Stimulated activated naive CD4-positive, alpha-beta T cell (primary cell): ENCODE measurements at places on chromosomes 1 and 21.

DNA sequence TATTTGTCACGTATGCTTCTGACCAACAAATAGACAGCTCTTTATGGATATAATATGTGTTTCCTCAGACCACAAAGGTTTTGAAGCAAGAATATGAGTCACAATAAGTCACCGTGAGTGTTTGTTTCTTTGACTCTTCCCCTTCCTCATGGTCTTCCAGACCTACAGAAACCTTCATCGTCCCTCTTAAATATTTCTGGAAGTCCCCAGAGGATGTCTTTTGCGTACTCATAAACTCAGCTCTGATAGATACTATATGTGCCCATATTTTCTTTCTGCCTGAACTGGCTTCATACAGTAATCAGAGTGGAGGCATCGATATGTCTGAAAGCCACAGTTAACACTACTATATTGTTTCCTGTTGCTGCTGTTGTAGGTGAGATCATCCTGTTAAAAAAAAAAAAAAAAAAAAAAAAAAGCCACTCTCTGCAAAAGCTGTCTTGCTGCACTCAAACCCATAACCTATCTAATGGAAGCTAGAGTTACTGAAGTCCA, 38.4 kb downstream of the ADAMTS1 start:
- DNase-seq = no peak

GRCh38 chr1:100237091-100237490, 12.5 kb downstream of the DBT start:
- DNase-seq = no peak

DNA sequence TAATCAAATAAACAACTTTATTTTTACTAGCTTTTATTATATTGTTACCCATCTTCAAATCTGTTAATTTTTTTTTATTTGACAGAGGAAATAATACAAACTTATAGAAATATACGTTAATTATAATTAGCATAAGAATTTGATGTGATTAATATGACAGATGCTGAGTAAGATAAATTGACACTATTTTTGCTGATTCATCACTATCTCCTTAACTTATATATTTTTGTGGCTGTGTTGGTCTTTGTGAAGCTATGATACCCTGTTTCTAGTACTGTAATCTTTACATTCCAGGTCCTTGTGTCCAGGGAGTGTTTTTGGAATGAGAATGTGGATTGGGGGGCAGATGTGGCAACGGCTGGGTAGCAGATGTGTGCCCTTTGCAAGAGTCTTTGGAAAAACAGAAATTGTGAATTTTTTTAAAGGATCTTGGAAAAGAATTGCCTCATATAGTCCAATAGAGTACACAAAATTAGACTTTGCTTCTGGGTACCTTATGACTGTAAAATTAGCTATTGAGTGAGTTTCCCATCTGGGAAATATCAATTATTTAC, 102.6 kb downstream of the KCNK2 start:
- DNase-seq = no peak

DNA sequence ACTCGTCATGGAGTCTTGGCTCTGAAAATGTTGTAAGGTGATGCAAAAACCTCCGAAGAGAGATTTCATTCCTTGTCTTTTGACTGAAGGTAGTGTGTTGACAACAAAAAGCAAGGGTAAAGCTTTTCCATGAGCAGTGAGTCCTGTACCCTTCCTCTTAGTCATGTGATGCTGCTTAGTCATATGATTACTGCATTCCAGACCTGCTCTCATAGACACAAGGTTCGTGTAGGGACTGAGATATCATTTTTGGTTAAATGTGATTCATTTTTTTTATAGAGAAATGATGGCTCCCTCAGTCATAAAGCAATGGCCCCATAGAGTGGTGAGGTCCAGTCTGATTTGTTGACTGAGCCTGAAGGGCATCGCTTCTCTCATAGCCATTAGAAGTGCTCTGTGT, 9.2 kb downstream of the KCNJ6 start:
- no peak for DNase-seq

- DNase-seq = no peak
These were observed 80.7 kb upstream of the KAZN start for GRCh38 chr1:14517841-14518180.

DNA sequence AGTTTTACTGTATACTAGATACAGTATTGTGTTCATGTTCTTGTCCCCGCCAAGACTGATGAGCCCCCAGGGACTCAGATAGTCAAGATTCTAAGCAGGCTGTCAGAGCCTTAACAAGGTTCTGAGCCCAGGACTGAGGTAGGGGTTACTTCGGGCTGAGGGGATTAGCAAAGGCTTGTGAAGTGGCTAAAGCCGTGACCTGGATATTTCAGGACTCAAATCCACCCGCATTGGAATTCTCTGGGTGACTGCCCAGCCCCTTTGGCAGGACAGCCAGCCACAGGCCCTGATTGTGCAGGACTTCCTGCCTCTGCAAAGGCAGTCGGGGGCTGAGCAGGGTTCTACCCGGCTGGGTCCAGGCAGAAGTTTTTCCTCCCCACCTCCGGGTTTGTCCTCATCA, at the start of gene PLA2G5:
Gene PLA2G5 (plus strand): TSS at position 321 of the 400 bp plus-strand sequence. CDS start 14,637 bp downstream, outside the sequence.
- no peak for DNase-seq

DNA sequence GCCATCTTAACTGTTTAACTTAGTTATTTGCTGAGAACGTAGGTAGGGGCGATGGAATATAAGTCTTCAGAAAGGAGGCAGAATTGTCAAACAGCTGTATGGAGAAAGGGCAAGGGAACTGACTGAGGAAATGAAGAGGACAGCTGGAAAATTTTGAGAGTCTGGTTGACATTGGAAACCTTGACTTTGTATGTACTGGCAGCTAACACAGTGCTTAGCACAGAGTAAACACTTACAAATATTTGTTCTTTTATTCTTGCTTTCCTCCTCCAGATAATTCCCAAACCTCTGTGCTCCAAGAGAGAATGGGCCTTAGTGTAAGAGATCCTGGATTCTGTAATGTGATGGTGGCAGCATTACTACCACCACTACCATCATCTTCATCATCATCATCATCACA, 91.3 kb downstream of the ZSCAN20 start:
- DNase-seq = no peak

- no peak for DNase-seq
These were observed 175.9 kb upstream of the ARHGEF16 start for GRCh38 chr1:3278416-3279181.

DNA sequence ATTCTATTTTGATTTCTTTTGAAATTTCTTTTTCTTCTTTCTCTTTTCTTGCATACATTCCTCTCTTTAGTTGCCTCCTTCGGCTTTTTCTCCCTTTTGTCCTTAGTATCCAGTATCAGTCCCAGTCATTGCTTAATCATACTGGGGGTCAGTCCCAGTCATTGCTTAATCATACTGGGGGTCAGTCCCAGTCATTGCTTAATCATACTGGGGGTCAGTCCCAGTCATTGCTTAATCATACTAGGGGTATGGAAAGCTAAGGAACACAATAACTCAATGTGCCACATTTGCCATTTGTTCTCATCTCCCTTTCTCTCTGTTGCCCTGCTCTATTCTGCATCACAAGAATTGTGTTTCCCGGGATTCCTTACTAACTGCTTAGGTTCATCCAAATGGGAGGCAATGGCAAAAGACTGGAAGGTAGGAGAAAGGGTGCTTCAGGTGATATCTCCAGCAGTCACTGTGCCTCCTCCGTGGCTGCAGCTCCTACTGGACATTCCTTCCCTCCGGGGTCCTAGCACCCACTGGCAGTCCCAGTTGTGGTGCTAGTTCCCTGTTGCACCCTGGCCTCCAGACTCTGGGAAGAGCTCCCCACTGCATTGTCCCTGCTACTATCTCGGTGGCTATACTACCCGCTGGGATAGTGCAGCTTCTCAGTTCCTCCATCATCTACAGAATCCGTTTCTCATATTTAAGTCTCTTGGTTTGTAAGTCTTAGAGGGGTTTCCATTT, 32.6 kb upstream of the LAMC1 start:
- no peak for DNase-seq

DNA sequence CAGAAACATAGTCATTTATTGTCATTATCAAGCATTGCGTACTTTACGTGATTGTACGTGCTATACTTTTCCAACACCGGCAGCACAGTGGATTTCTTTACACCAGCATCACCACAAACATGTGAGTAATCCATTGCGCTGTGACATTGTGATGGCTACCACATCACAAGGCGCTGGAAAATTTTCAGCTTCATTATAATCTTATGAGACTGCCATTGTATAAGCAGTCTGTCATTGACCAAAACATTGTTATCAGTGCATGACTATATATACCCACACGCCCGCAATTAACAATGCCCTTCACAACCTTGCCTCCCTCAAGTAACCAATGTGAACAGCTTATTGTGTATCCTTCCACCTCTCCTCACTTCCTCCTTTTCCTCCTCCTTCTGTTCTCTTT, 137.6 kb downstream of the ZZZ3 start:
- DNase-seq = no peak

GRCh38 chr1:243488459-243489157, 232.8 kb downstream of the SDCCAG8 start:
- no peak for DNase-seq

DNA sequence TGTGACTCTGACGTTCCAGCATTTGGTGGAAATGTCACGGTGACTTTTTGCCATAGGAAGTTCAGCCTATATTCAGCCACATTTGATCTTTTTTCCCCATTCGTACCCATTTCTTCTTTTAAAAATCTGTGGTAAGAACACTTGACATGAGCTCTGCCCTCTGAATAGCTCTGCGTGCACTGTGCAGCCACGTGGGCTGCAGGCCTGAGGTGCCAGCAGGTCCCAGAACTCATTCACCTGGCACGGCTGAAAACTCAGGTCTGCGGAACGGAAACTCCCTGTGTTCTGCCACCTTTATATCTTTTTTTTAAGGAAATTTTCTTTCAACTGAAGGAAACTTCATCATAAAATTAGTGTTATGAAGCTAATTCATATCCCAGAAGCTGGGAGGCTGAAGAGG, 28.6 kb downstream of the CEP104 start:
- DNase-seq = no peak

GRCh38 chr1:43705982-43706597, 1.2 kb upstream of the ST3GAL3 start:
- DNase-seq = no peak

DNA sequence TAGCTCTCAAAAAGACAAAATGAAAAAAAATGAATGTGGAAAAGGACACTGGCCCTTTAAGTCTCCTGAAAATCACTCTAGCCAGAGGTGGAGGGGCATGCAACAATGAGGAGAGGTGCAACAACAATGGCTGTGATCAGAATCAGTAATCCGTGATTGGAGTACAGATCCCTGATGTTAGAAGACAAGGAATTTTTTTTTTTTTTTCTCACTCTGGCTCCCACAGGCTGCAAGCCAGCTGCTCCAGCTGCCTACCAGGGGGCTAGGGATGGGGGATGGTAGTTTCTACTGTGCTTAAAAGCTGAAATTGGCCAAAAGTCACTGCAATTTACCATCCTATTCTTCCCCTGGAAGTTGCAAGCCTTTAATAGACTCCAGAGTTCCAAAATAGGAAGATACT, 54.5 kb downstream of the STYXL2 start:
- no peak for DNase-seq
